ENCODE measurements at places on chromosomes 7 and 10. TPM values are rescaled to one million over a fixed set of nuclear protein-coding genes. Genes with fewer than 3 reads are reported as not detected.

ZNF804B gene
- not detected for total RNA-seq

POU6F2 gene
- not detected for total RNA-seq

SIRT1 gene
- total RNA-seq = 6.6 TPM

PPP1R9A gene
- total RNA-seq = 10.8 TPM

STAMBPL1 gene
- total RNA-seq = 15.6 TPM

CTAGE8 gene
- total RNA-seq = 1.3 TPM

ZEB1 gene
- total RNA-seq = 10.3 TPM

VWDE gene
- total RNA-seq = 4.1 TPM

MINDY4 gene
- total RNA-seq = 4.0 TPM

OPALIN gene
- not detected for total RNA-seq

All from Caki2 (cell line).